ENCODE measurements at places on chromosomes 16 and 17. TPM values are rescaled to one million over a fixed set of nuclear protein-coding genes. Genes with fewer than 3 reads are reported as not detected.
A peak's percentile ranks its signal among the peaks of the same experiment; 100 is the strongest.

DNA sequence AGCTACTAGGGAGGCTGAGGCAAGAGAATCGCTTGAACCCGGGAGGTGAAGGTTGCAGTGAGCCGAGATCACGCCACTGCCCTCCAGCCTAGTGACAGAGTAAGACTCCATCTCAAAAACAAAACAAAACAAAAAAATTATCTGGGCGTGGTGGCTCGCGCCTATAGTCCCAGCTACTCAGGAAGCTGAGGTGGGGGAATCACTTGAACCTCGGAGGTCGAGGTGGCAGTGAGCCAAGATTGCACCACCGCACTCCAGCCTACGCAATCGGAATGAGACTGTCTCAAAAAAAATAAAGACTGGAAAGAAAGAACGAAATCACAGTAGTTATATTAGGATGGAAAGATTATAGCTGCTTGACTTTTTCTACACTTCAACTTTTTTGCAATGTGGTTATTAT, 18.9 kb downstream of the COG1 start:
- peak; percentile 35 for DNase-seq

- peak; percentile 41 for DNase-seq
These were observed 7.0 kb upstream of the RBFOX3 start for GRCh38 chr17:79617740-79618382.

- DNase-seq: no peak
These were observed 162.2 kb upstream of the ZFHX3 start for GRCh38 chr16:73210084-73210483.

The JUP gene
- 2.2 TPM for total RNA-seq

DNA sequence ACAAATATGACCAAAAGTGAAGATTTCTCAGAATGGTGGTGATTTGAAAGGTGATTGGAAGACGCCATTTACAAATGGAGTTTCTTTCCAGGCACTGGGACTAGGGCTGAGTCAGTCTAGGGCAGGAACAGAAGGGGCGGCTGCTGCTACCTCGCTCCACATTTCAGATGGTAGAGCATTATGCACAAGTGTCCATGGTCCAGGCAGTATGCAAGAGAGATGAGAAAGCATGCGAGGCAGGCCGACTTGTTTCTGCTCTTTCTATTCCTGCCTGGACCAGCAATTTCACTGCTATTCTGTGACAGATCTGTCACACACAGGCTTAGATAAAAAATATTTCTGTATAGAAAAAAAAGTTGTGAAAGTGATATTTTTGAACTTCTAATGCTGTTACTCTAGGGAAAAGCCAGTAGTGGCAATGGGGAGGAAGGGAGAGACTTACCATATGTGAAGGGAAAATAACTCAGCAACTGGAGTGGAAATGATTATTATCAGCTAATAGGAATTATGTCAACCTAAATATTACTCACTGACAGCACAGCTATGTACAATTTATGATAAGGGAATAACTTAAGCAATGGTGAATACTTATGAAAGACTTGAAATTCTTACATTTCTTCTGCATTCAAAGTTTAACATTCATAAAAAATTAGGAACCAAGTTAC, 134.7 kb upstream of the NETO2 start:
- DNase-seq: no peak

- DNase-seq: no peak
These were observed 82.8 kb upstream of the NOG start for GRCh38 chr17:56510554-56511342.

All from SJSA1 (cell line).